Activated T-cell treated with anti-CD3 and anti-CD28 coated beads for 4 hours (primary cell): ENCODE measurements at places on chromosomes 16 and 17.

DNA sequence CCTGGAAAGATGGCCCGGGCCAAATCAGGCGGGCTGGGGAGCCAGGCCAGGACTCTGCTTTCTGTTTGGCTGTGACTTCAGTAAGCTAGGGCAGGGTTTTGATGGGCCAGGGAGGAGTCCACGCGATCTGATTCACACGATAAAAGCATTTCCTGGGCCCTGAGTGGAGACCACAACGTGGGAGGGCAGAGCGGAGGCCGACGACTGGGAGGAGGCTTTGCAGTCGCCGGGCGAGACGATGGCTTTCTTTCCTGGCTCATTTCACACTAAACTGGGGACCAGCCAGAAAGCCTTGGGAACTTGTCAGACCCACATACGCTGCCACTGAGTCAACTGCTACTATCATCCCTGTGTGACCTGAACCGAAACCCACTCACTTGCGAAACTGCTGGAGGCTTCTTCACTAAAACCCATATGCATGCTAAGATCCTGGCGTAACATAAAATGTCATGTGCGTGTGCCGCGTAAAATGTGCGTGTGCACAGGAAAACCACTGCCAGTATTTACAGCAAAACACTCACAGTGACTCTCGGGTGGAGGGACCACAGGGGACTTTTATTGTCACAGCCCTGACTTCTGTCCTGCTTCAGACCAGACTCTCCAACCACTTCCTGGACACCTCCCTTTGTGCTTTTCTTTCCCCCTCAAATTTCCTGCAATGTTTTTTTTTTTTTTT, 14.2 kb upstream of the RHBDF2 start:
- DNase-seq: peak; percentile 55

- DNase-seq: no peak
Observed at GRCh38 chr17:33966410-33967059, 288.6 kb upstream of the CCL2 start.

GRCh38 chr17:27315796-27316465, 22.0 kb downstream of the WSB1 start:
- no peak for DNase-seq

DNA sequence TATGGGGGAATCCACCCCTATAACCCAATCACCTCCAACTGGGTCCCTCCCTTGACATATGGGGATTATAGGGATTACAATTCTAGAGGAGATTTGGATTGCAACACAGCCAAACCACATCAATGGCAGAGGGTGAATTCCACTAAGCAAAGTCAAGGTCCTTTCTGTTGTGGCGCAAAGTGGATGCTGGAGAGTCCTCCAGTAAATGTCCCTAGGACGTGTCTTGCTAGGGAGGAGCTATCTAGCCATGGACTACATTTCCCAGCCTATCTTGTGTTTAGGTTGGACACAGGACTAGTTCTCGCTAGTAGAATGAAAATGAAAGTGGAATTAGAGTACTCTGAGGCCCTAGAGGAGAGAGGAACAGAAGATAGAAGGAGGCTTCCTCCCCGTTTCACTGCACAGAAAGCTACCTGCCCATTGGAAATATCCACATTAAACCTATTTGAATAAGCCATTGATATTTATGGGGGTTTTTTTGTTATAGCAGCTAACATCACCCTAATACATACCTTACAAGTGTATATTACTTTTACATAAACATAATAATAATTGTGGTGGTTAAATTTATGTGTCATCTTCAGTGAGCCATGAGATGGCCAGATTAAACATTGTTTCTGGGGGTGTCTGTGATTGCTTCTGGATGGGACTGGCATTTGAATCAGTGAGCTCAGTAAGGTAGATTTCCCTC, 56.7 kb upstream of the ERCC4 start:
- no peak for DNase-seq

DNA sequence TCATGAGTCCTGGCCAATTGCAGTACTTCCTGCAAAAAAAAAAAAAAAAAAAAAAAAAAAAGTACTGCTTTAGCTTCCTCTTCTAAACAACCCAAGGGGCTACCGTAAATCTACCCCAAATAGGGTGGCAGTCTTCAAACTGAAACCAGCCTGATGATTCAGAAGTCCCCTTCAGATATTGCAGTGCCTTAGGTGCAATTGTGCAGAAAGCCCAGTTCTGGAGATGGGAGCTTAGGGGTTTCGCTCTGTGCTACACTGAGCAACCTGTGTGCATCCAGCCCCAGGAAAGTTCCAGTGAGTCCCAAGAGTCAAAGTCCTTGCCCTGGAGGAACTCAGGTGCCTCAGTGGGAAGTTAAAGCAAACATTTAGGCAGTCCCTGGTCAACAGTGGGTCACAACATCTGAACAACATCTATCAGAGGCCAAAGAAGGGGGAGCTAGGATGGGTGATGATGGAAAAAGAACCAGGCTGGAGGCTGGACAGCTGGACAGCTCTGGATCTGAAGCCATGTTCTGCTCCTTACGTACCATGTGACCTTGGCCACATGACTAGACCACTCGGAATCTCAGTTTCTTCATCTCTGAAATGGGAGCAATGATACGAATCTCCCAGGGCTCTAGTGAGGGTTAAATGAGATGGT, 6.7 kb upstream of the CIITA start:
- DNase-seq: no peak
